ENCODE measurements at places on chromosomes 5 and 9.

GRCh38 chr5:15791859-15792258 is 291.9 kb downstream of the FBXL7 start:
- DNase-seq, result no peak

DNA sequence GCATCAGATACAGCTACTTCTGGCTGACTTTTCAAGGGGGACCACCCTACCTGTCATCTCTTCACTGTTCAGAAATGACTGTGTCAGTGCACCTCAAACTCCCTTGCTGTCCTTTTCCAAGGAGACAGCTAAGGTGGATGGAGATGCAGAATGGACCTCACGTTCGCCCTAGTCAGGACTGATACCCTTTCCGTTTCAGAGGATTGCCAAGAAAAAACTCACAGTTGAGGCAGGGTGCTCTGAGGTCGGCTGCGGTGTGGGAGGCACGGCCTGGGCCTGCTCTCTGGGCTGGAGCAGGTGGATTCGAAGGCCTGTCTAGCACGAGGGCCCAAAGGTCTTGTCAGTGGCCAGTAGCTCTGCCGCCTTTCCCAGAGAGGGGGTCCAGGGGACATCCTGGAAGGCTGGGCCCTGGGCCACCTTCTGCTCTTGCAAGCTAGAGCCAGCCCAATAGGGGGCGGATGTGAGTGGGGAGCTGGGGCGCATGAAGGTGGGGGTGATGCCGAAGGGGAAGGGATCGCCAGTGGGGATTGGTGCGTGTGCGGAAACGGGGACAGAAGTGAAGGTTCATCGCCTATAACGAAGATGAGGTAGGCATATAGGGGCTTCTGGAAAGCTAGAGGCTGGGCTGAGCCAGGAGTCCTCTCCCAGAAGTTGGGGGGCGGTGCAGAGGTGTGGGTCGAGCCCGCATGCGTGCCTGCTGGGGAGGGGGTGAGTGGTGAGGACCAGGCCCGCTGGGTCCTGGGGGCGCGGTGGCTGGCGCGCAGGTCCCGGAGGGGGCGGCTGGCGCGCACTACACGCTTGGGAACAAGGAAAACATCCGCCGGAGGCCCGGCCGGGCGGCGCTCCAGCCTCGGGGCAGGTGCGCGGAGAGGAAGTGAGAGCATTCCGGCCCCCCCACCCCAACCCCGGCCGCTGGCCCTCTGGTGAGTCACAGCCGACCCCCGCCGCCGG is 2.5 kb upstream of the MSMP start:
- peak; percentile 89 for DNase-seq

DNA sequence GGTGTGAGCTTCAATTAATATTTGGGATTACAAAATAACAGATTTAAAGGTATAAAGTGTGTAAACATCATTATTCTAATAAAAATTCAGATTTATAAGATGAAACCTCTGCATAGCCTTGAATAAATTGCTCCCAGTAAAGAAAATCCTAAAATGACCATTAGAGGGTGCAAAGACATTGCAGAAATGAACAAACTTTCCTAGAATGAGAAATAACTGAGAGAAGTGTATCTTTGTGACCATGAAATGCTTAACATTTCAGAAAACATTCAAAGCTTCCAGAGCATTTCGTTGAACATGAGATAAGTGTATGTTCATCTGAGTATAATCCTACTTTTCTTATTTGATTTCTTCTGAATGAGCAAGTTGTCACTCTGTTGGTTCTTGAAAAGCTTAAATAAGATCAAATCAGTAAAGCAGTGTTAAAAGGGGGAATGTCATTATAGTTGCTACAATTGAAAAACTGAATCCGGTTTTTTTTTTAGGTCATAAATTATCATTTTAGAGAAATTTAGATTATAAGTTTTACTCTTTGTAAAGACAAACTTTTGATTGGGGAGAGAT is 24.7 kb upstream of the NUDT12 start:
- DNase-seq, result no peak

DNA sequence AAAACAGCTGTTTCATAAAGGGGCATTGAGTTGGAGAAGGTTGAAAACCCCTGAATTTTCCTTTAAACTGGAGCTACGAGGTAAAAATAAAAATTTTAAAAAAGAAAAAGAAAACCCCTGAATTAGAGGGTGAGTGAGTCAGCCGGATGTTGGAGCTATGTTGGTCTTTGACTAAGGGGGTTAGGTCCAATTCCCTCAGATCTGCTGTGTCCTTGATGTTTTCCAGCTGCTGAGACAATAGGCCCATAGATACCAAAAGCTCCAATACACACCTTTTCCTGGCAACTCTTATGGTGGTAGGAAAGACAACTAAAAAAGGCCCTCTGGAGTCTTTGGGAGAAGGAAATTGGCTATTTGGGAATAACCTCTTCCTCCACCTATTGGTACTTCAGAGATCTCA is 79.4 kb upstream of the SAP30L start:
- no peak for DNase-seq

- DNase-seq, result peak; percentile 88
These were observed 132.6 kb downstream of the MRPL36 start for GRCh38 chr5:1666812-1667588.

- no peak for DNase-seq
These were observed 404.0 kb upstream of the GRIA1 start for GRCh38 chr5:153086486-153086885.

GRCh38 chr5:158669275-158669674 is 430.4 kb downstream of the EBF1 start:
- DNase-seq, result no peak

GRCh38 chr5:157444224-157444623 is 15.8 kb upstream of the NIPAL4 start:
- DNase-seq, result no peak

GRCh38 chr9:124776954-124777648 is at the start of gene OLFML2A:
Gene OLFML2A, plus strand, starts transcription at chr9:124777133. Its CDS starts 138 bp downstream, at chr9:124777271.
- DNase-seq, result peak; percentile 63

- no peak for DNase-seq
These were observed 64.2 kb downstream of the SLC25A46 start for GRCh38 chr5:110802998-110803397.

DNA sequence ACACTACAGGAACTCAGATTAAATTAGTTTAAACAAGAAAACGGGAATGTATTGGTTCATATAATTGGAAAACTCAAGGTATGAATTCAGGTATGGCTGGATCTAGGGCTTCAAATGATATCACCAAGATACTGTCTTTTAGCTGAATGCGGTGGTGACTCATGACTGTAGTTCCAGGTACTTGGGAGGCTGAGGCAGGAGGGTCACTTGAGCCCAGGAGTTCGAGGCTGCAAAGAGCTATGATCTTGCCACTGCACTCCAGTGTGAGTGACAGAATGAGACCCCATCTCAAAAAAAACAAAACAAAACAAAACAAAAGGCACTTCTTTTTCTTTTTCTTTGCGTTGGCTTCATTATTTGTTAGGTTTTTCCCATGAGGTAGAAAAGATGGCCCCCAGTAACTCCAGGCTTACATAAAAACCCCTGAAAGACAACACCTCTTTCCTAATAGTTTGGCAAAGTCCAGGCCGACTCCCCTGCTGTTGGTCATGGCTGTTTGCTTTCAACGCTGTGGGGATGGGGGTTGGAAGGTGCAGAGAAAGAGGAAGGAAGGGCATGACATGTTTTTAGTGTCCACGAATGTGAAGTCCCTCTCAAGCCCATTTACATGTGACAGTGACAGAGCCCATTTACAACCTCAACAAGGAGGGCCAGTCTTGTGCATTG is 39.8 kb upstream of the CRB2 start:
- DNase-seq, result no peak

DNA sequence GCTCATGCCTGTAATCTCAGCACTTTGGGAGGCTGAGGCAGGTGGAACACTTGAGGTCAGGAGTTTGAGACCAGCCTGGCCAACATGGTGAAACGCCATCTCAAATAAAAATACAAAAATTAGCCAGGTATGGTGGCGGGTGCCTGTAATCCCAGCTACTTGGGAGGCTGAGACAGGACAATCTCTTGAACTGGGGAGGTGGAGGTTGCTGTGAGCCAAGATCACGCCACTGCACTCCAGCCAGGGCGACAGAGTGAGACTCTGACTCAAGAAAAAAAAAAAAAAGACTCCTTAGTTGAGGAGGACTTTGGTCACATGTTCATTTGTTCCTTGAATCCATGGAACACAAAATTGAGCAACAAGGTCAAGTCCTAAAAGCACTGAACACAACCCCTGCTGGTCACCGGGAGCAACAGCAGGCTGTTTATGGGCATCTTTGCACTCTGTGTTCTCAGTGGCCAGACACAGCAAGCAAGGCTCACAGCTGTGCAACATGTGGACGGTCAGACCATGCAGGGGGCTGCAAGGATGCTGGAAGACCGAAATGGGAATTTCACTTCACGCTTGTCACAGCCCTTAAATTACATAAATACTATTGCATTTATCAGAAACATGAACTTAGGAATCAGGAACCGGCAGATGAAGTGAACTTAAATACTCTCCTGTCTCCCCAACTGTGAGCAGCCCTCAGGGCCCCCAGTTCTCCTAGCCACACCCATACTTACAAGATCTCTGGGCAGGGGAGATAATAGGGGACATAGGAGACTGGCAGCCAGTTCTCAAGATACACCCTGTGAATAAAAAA is 2.8 kb downstream of the GBGT1 start:
- no peak for DNase-seq
